ENCODE measurements at places on chromosomes 2 and 18.

DNA sequence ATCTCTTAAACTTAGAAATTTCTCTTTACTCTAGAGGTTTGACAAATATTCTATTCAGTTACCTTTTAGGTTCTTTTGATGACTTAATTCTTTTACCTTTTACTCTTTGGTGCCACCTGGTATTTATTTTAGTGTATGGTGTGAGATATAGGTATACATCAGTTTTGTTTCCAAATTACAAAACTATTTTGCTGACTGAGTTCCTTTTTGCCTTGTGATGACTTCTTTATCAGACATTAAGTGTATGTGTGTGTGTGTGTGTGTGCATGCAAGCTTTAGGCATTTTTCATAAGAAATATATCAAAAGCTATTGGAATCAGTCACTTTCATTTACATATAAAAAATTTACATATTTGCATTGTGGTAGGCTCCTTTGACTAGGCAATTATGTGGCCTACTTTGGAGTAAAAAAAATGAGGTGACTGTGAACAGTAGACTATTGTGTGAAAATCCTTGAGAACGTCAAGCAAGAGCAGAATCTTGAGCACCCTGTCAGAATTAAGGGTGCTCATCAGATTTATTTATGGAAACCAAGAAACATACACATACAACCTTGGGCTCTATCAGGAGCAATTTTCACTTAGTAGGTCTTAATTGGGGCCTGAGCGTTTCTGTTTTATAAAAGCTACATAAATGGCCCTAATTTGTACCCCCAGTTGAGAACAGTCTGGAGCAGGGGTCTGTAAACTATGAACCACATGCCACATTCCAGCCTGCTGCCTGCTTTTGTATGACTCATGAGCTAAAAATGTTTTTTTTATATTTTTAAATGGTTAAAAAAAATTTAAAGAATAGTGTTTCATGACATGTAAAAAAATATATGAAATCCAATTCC lies 415.9 kb downstream of the SLC4A3 start:
- no peak for DNase-seq

DNA sequence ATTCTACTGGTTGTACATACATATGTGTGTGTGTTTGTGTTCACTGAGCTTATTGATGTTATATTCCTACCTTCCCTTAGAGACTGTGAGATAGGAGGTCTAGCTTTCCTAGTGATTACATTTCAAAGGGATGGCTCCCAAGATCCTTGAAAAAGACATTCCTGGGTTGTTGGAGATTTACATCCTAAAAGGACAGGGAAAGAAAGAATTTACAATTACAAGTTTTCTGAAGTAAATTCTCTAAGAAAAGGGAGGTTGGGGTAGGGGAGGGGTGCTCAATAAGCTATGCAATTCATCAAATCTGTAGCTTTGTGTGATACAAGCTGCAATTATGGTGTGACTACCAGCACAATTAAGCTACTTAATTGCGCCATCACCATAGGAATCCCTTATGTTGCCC lies 284.3 kb downstream of the NUP35 start:
- no peak for DNase-seq

DNA sequence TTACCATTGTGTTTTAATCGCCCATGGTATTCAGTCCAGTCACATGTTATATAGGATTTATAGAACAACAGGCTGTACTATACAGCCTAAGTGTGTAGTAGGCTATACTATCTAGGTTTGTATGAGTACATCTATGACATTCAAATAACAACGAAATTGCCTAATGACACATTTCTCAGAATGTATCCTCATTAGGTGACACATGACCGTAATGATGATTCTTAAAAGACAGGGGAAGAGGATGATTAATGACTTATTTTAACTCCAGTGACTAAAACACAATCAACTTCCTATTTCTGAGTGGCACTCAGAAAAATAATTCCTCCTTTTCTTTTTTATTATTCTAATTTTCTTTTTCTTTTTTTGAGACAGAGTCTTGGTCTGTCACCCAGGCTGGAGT lies 63.0 kb upstream of the ACSL3 start:
- no peak for DNase-seq

- peak; percentile 63 for DNase-seq
These were observed 3.5 kb downstream of the CNDP2 start for GRCh38 chr18:74499633-74500032.

- no peak for DNase-seq
These were observed 123.5 kb downstream of the ATAD2B start for GRCh38 chr2:23803264-23803964.

- DNase-seq = peak; percentile 45
These were observed 5.1 kb upstream of the MBD2 start for GRCh38 chr18:54229421-54230059.

DNA sequence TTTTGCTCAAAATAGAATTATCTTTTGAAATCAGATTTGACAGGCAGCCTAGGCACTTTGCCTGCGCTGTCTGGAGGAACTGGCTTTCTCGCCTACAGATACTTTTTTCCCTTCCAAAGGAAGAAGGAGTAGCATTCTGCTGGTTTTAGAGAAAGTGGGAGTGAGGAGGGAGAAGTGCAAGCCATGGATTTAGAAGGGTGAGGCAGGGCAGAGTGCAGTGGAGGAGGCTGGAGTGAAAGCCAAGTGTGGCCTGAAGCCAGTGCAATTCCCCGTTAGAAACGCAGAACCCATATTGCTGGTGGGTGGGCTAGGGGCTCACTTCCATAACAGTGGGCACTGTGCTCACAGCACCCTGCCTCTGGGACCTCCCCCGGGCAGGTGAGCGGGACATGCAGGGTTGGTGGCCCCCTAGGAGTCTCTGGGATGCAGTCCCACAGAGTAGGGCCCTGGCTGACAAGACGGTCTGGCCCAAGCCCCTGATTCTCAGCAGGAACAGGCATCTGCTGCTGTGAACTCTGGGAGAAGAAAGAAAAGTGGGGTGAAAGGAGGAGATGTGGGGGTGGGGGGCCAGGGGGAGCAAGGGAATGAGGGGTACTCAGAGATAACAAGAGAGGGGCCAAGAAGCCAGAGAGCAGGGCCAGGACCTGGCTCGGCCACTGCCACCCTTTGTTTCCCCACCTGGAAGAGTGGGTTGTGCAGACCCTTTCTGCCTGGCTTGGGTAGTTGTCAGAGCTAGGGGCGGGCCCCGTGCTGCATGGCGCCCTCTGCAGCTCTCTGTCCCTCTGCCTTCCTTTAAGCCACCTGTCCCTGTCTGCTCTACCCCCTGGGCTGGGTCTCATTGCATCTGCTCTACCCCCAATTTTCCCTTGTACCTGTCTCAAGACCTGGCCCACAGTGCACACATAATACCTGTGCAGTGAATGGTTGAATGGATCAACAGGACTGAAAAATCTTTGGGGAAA lies 273.5 kb upstream of the HS6ST1 start:
- no peak for DNase-seq

DNA sequence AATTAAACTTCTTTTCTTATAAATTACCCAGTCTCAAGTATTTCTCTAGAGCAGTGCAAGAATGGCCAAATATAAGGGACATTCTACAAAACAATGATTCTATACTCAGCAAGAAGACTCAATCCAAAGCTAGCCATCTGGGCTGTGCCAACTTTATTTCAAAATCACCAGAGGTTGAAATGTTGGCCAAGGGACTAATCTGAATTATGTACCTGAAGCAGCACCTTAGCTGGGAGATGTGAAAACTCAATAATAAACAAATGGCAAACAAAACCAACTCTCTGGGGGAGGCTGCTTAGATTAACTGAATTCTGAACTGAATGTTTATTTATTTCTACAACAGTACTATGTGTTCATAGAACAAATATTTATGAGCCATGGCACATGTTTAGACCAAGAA lies 251.3 kb downstream of the RDH14 start:
- no peak for DNase-seq

- DNase-seq = no peak
These were observed 73.5 kb downstream of the MTCL1 start for GRCh38 chr18:8778824-8779223.

DNA sequence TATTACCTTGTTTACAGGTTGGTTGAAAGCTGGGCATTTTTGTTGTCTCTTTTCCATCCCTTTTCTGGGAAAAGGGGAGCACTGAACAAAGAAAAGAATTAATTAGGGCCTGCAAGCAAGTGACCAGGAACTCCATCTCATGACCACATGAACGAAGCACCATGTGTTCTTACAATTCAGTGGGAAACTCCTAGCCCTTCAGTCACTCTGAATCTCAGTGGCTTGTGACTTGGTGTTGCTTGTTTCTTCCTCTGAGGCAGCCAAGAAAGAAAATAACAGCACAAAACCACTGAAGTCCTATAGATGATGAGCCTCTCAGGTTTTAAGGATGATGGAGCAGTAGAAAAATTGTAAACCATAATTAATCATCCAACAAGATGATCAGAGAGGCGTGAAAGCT lies 129.1 kb upstream of the CAB39 start:
- DNase-seq = no peak

- DNase-seq = no peak
These were observed 17.7 kb downstream of the ADNP2 start for GRCh38 chr18:80126797-80127196.

- DNase-seq = no peak
These were observed 141.5 kb downstream of the OSR1 start for GRCh38 chr2:19216676-19217602.
